PC-9 (cell line): ENCODE measurements at places on chromosomes 2 and 18.

DNA sequence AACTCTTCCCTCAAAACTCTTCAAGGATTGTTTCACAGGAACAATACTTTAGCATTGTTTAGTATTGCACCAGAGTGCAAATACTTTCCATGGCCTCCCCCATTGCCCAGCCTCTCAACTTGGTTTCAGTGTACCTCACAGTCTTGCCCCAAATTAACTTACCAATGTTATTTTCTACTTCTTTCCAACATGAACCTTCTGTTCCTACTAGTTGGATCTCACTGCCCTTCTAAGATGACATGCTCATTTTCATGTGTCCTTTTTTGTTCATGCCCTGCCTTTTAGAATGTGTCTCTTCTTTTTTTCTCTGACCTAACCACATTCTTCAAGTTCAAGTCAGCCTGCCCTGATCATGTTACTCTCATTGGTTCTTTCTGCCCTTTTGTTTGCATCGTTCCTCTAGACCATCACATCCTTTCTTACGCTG, 4.1 kb downstream of the SPATS2L start:
- DNase-seq, result peak; percentile 53

DNA sequence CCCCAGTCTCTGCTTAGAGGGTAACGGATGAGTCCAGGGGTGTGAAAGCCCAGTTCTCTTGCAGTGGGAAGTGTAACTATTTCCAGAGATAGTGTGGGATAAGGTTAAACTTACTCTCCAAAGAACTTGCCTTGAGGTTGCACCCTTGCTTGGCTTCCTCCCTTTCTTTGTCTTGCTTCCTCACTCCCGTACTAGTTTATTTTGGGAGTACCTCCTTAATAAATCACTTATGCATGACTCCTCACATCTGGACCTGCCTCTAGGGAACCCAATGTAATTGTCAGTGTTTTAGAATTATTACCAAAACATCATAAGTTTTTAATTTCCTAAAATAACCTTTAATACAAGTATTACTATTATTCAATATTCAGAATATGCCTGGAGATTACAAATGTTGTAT, 35.2 kb downstream of the CPO start:
- DNase-seq, result no peak

- no peak for DNase-seq
Observed at GRCh38 chr2:204133476-204133875, 196.9 kb downstream of the ICOS start.

- no peak for DNase-seq
Observed at GRCh38 chr2:233343171-233343705, 11.1 kb upstream of the DGKD start.

DNA sequence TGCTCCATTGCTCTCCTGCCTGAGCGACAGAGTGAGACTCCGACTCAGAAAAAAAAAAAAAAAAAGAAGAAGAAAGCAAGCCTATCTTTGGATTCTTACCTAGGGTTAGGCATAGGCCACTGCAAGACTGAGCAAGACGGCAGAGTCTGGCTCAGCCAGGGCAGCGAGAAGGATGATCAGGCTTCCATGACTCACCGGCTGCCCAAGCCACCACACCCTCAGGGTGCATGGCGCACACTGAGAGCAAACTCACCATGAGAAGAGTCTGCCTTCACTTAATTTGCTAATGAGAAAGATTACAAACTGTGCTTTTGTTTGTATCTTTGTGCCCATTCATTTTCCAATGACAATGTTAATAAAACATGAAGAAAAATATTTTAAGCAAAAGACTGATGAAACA, 8.2 kb downstream of the FAM110C start:
- peak; percentile 90 for DNase-seq

GRCh38 chr18:10265560-10266333, 188.7 kb upstream of the APCDD1 start:
- peak; percentile 58 for DNase-seq

- no peak for DNase-seq
Observed at GRCh38 chr2:85600951-85601770, 1.3 kb downstream of the TMEM150A start.
